Activated CD4-positive, alpha-beta T cell treated with anti-CD3 and anti-CD28 coated beads, Interleukin-2, amount 50 U/mL, for 48 hours (primary cell): ENCODE measurements at places on chromosomes 12 and 14.

GRCh38 chr12:84919271-84919670, 6.7 kb upstream of the SLC6A15 start:
- DNase-seq, result no peak

- no peak for DNase-seq
Observed at GRCh38 chr12:45336762-45337596, 121.1 kb downstream of the ANO6 start.

- DNase-seq, result no peak
Observed at GRCh38 chr14:85564841-85565527, 35.0 kb downstream of the FLRT2 start.

DNA sequence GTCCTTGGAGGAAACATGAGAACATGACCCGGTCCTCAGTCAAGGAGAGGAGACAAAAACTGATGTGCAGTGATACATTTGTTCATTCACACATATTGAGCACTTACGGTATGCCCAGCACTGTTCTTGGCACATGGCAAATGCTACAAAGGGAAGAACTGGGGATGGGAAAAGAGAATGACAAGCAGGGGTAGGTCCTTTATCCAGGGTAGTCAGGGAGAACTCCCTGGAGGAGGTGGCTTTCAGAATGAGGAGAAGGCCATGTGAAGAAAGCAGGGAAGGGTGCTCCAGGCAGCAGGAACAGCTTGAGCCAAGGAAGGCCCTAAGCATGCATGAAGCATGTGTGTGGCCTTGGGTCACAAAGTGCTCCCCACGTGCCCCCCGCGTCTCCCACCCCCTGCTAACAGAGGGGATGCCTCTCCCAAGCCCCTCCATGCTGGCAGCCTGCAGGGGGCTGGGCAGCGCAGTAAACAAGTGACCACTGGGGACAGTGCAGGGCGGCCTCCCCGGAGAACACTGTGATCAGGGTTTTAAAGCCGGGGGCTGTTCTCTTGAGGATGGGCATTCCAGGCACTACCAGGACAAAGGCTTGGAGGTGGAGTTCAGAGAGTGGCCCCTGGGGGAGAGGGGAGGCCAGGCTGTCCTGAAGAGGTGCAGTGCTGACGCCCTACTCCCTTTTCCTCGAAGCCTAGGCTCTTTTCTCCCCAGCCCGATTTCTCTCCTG, 71.0 kb downstream of the PHETA1 start:
- no peak for DNase-seq

DNA sequence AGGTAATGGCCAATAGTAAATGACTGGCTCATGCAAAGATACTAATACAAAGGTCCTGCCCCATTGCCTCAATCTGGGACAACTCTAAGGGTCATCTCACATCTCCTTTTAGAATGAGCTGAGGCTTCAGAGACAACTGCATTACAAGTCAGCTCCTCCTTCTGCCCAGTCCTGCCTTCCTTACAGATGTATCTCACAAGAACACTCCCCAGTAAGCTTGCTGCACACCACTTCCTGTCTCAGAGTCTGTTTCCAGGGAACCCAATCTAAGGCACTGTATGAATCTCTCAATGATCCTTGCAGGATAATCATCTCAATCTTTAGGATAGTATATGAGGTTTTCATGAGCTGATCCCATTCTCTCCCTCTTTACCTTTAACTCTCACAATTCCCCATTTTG, 57.8 kb upstream of the ZDHHC17 start:
- no peak for DNase-seq

- DNase-seq, result no peak
Observed at GRCh38 chr14:104970231-104971068, 7.7 kb downstream of the AHNAK2 start.

- DNase-seq, result peak; percentile 13
Observed at GRCh38 chr12:103771466-103771865, 69.6 kb downstream of the NT5DC3 start.

DNA sequence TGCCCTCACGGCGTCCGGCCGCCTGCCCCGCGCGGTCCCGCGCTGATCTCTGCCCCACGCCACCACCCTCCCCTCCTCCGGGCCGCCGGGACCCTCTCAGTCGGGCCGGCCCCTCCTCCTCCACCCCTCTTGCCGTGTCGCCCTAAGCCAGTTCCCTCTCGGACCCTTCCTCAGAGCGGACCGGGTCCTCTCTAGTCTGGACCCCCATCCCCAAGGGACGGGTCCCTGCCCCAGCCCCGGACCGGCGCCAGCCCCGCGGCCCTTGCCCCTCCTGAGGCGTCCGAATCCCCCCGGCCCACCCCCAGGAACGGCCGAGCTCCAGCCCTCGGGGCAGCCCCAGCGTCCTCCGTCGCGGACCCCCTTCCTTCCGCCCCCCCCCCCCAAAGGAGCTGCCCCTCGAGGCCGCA, 485 bp downstream of the PPP4R4 start:
- no peak for DNase-seq

DNA sequence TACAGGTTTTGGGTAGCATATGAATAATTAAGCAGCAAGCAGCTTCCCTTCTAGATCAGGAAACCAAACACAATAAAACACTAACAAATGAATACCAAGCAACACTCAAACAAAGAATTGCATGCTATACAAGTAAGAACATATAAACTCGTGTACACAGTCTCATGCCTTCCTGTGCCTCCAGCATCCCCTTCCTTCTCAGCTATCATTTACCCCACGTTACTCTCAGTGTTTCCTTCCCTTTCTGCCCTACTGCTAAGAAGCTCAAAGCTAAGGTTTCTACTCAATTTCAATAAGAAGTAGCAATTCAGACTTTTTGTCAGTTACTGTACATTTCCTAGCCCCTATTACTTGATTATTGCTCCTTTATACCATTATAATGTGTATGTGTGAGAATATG, 81.0 kb downstream of the DUSP16 start:
- no peak for DNase-seq

DNA sequence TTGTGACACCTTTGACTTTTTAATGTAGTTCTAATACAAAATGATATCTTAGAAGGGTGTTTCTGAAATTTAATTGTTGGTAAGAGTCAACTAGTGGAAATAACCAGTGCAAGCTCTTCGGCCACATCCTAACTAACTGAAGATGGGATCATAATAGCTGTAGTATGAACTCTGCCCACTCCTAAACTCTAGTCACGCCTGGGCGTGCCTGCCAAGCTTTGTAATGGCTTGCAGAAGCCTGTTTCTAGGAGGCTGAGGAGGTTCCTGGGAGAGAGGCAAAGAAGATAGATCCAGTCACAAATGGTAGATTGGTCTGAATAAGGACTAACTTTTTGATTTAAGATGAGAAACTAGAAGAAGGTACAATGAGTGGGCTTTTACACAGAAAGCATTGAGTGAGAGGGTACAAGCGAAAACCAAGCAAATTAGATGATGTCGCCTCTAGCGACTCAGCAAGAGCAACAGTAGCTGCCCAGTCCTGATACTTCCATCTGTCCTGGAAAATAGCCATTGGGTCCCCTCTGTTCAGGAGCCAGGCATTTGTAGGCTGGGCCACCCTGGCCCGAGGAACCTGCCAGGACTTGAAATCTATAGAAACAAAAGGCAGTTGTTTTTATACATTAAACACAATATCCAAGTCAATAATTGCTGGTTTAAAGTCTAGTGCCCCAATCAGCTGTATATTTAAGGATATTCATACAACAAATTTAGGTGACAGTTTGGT, 148.8 kb downstream of the SLC38A4 start:
- no peak for DNase-seq

DNA sequence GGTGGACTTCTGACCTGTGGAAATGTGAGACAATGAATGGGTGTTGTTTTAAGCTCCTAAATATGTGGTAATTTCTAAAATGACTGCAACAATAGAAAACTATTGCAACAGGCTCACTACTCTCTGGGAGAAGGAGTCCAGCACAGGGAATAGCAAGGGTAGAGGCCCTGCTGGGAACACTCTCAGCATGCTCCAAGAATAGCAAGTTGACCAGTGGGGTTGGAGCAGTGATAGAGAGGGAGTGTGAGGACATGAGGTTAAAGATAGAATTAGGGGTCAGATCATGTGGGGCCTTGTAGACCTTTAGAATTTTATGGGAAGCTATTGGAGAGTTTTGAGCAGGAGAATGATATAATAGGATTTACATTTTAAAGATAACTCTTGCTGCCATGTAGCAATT, 346.7 kb upstream of the CCDC196 start:
- DNase-seq, result no peak

DNA sequence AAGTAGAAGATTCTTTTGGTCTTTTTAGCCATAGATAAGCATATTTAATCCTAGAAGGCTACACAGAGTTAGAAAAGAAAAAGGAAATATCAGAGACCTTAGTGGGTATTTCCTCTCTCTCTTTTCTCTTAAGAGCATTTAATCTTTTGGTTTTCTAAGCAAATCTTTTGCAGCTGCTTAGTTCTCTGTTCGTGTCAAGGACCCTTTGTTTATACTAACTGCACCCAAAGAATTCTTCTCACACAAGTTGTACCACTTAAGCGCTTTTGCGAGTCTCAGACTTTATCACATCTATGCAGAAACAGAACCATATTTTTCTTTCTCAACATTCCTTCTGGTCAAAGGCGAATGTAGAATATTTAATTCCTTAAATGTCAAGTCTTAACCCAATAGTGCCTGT, 17.9 kb upstream of the NID2 start:
- no peak for DNase-seq

DNA sequence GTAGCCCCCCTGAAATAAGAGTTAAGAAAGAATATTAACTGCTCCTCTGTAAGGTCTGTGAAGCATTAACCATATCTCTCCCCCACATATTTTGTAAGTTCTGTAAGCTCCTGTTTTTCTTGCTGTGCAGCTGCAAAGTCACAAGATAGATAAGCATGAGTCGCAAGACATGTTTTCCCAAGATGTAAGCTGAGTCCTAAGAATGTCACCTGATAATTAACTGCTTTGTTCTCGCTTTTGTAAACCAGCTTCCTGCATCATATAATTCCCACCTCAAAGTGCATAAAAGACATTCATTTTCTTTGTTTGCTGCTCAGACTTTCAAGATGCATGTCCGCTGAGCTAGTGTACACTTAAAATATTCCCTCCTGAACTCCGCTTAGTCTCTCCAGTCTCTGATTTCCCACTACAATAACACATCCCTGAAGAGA, 27.0 kb upstream of the PHC1 start:
- no peak for DNase-seq

- DNase-seq, result no peak
Observed at GRCh38 chr14:95058491-95058890, 98.8 kb downstream of the DICER1 start.

DNA sequence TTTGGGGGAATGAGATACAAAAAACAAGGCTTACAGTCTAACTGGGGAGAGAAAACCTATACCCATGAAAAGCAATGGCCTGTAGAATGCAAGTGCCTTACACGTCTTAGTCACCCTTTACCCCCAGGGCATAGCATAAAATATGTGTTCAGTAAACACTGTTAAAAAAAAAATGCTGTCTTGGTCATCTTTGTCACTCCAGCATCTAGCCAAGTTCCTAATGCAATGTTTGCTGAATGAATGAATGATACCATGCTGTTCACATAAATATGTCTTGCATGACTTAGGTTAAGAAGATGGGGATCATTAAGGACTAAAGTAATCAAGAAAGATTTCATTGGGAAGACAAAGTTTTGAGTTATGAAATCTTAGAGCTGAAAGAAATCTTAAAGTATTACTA, 38.5 kb downstream of the PPP2R5E start:
- DNase-seq, result no peak

GRCh38 chr14:99971941-99972747, 93.1 kb upstream of the EVL start:
- peak; percentile 16 for DNase-seq

- no peak for DNase-seq
Observed at GRCh38 chr12:60704171-60704914, 1108.5 kb downstream of the SLC16A7 start.
